ENCODE measurements at places on chromosomes 6 and 20. TPM values are rescaled to one million over a fixed set of nuclear protein-coding genes. Genes with fewer than 3 reads are reported as not detected.

Gene PNLDC1
- 0.11 TPM for total RNA-seq

DNA sequence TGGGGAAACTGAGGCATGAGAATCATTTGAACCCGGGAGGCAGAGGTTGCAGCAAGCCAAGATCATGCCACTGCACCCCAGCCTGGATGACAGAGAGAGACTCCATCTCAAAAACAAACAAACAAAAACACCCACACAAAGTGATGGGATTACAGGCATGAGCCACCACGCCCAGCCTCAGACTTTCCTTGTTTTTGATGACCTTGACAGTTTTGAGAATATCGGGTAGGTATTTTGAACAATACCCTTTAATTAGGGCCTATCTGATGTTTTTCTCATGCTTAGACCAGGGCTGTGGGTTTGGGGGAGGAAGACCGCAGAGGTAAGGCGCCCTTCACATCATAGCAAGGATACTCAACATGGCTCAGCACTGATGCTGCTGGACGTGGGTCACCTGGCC is 63.4 kb downstream of the ADNP start:
- H3K36me3 ChIP-seq: peaks cover 11% of the 10 kb centered on the region
- H3K4me1 ChIP-seq: peaks cover 22% of the 10 kb centered on the region
- no peak overlapping the region for H3K4me3 ChIP-seq
- no peaks in the 10 kb centered on the region for H3K27me3 ChIP-seq

DNA sequence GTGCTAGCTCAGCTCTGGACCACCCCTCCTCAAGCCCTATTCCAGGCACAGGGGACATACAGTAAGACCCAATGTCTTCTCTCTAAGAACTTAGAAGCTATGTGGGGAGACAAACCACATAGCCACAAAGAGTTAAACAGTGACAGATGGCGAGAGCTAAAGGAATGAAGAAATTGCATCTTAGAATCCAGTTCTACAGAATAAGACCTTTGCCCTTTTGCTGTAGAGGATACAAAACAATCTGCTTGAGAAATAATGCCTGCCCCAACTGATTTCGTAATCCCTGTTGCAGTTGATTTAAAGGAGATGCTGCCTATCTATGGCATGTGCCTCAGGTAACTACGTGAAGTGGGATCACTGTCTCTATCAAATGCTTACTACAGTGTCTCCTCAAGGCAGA is 31.2 kb downstream of the TNFRSF21 start:
- H3K27me3 ChIP-seq: no peaks in the 10 kb centered on the region
- H3K4me3 ChIP-seq: no peak overlapping the region
- no peaks in the 10 kb centered on the region for H3K4me1 ChIP-seq
- no peak for DNase-seq

DNA sequence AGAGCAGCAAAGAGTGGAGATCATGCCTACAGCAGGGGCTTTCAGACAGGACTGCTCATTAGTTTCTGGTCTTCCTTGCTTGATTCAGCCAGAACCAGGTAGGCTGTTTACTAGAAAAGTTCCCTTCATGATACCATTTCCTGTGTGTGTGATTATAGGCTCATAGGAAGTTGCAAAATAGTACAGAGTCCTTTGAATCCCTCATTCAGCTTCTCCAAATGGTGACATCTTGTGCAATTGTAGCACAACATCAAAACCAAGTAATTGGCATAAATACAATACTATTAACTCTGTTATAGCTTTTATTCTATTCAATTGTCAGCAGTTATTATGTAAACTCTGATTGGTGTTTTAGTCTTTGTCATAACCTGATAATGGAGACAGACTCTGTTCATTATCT is 347.3 kb upstream of the CDH4 start:
- H3K36me3 ChIP-seq: no peaks in the 10 kb centered on the region
- no peak for DNase-seq
- no peak overlapping the region for H3K27ac ChIP-seq
- no peaks in the 10 kb centered on the region for H3K27me3 ChIP-seq
- no peak overlapping the region for H3K4me3 ChIP-seq
- H3K4me1 ChIP-seq: peaks cover 3% of the 10 kb centered on the region

Gene TBC1D22B
- total RNA-seq: 9.6 TPM

DNA sequence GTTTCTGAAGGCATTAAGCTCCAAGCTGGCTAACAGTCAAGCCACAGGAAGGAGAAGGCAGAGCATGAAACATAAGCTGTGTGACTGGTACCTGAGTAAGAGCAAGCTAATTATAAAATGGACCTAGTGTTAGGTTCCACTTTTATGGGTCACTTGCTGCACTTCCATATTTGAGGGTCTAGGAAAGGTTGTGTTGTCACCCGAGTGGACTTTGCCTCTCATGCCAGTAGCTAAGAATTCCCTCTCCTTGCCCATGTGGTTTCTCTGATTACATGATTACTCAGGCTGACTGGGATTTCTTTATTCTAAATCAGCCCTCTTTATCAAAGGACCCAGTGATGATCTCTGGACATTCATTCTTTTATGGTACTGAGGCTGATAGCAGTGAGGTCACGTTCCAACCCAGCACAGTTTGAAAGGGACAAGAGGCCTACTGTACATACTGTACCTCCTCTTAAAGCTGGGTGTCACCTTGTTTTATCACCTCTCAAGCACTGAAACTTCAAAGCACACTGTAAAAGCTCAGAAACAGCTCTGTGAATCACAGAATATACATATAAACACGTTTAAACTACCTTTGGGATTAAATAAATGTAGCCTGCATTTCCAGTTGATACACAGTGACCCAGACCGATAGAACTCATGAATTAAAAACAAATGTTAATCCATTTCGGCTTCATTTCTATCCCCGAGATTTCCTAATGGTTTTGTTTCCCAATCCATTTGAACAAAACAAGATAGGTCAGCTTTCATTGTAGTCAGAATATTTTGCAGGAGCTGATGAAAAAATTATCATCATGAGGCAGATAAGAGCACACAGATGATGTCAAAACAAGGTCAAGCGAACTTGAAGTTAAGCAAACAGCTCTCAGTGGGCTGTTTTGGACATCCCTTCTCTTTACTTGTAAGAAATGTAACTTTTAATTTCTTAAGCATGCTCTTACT is 96.5 kb downstream of the ALDH8A1 start:
- no peak overlapping the region for H3K27ac ChIP-seq
- H3K27me3 ChIP-seq: no peaks in the 10 kb centered on the region
- no peaks in the 10 kb centered on the region for H3K4me1 ChIP-seq
